ENCODE measurements at places on chromosomes 3 and 15.

DNA sequence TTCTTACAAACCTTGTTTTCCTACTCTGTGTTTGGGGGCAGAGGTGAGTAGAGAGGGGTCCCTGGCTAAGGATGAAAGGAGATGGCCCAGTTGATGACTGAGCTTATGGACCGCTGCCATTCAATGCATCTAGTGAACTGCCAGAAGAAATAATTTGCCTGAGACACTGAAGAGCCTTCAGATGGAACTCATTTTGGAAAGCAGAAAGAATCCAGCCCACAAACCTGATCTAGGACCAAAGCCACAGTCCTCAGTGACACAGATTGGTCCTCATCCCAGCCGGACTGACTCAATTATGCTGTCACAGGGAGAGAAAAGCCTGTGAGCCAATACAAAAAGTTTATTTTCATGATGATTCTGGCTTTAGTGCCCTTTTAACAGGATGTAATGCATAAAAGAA is 82.7 kb downstream of the CD47 start:
- H3K27me3 ChIP-seq = peaks cover 11% of the 10 kb centered on the region
- no peak for DNase-seq
- no peaks in the 10 kb centered on the region for H3K36me3 ChIP-seq
- H3K27ac ChIP-seq = no peak overlapping the region

DNA sequence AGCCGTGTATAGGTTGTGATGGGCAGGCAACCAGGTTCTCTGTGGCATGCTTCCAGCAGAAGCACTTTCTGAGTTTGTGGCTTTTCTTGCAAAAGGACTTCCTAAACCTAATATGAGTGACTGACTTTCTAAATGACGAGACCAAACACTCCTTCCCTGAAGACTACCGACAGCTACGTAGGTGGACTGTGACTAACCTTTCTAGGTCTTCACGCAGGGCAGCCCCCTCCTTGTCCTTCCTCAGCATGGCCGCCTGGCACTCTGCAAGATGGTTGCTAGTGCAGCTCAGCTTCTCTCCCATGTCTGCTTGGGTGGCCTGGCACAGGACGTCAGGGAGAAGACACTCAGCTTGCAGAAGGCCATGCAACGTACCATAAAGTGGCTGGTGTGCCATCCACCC is 20.9 kb downstream of the CXCR6 start:
- peaks cover 52% of the 10 kb centered on the region for H3K36me3 ChIP-seq
- no peak overlapping the region for H3K27ac ChIP-seq
- DNase-seq = no peak

- no peak overlapping the region for H3K27ac ChIP-seq
- DNase-seq = no peak
- H3K4me1 ChIP-seq = no peaks in the 10 kb centered on the region
- H3K27me3 ChIP-seq = no peaks in the 10 kb centered on the region
- peaks cover 59% of the 10 kb centered on the region for H3K36me3 ChIP-seq
These were observed 16.8 kb downstream of the ADPGK start for GRCh38 chr15:72766780-72767179.

DNA sequence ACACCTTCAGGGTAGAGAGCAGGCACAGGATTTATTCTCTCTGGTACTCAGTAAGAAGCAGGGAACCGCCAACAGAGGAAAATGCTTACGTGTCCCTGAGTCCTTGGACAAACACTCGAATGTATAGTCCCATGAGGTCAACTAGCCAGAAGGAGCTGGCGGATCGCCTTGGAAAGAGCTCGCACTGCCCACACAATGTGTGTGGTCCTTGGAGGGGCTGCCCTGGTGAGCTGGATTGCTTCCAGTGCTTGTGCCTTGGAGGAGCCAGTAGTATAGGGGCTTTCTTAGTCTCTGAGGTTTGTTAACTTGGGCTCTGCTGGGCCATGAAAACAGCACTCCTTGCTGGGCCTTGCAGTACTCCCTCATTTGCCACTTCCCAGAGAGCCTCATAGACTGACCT is 40.7 kb upstream of the VILL start:
- H3K27me3 ChIP-seq = no peaks in the 10 kb centered on the region
- H3K36me3 ChIP-seq = peaks cover 31% of the 10 kb centered on the region
- peaks cover 66% of the 10 kb centered on the region for H3K4me1 ChIP-seq
- no peak overlapping the region for H3K4me3 ChIP-seq

GRCh38 chr15:82742134-82742533 is 32.5 kb upstream of the AP3B2 start:
- no peak overlapping the region for H3K4me3 ChIP-seq
- H3K27ac ChIP-seq = no peak overlapping the region
- no peaks in the 10 kb centered on the region for H3K27me3 ChIP-seq
- peaks cover 6% of the 10 kb centered on the region for H3K4me1 ChIP-seq

Data from osteocyte (in vitro differentiated cells).